ENCODE measurements at places on chromosomes 3 and 15. TPM values are rescaled to one million over a fixed set of nuclear protein-coding genes. Genes with fewer than 3 reads are reported as not detected.

The GRAMD2A gene
- total RNA-seq: under 0.01 TPM

The GPR27 gene
- not detected for total RNA-seq

- DNase-seq: no peak
Measured at GRCh38 chr3:170062769-170063168, 25.0 kb downstream of the GPR160 start.

The GATA2 gene
- total RNA-seq: 7.8 TPM
